Activated naive CD8-positive, alpha-beta T cell treated with anti-CD3 and anti-CD28 coated beads, Interleukin-2, amount 10 ng/mL, durations not matched to agents 7 days and 5 days (primary cell): ENCODE measurements at places on chromosomes 1 and 21. TPM values are rescaled to one million over a fixed set of nuclear protein-coding genes. Genes with fewer than 3 reads are reported as not detected.
A peak's percentile ranks its signal among the peaks of the same experiment; 100 is the strongest.

Gene ATP1A4
- not detected for total RNA-seq

Gene ANGPTL3
- not detected for total RNA-seq

Gene PEX14
- total RNA-seq: 21.6 TPM

Gene CFHR2
- total RNA-seq: not detected

- peaks cover 3% of the 10 kb centered on the region for H3K27me3 ChIP-seq
- DNase-seq: peak; percentile 53
- peak overlapping the region; percentile 81 for H3K27ac ChIP-seq
- peak overlapping the region; percentile 55 for H3K4me3 ChIP-seq
These were observed 53.9 kb upstream of the TIAM1 start for GRCh38 chr21:31397939-31398338.

GRCh38 chr1:5847013-5847659, 145.1 kb downstream of the NPHP4 start:
- H3K4me3 ChIP-seq: no peak overlapping the region
- H3K27ac ChIP-seq: no peak overlapping the region
- H3K4me1 ChIP-seq: no peaks in the 10 kb centered on the region
- no peaks in the 10 kb centered on the region for H3K36me3 ChIP-seq

- no peak for DNase-seq
- no peak overlapping the region for H3K27ac ChIP-seq
- H3K4me1 ChIP-seq: no peaks in the 10 kb centered on the region
These were observed 77.0 kb downstream of the CTH start for GRCh38 chr1:70487910-70488665.

DNA sequence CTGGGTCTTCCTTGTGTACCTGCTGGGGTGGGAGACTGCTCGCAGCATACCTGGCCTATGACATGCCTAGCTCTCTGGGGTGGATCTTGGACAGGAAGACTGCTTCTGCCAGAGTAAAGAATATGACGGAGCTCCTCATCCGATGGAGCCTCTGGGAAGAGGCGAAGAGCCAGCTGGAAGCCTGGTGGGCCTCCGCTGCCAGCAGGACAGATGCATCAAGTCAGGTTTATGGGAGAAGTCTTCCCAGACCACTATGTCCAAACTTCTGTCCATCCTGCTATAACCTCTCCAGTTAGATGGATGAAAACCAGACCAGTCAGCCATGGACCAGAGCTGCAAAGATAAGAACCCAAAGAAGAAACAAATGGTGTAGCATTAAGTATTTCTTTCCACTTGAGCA, 27.7 kb upstream of the NGF start:
- no peak overlapping the region for H3K27ac ChIP-seq
- H3K4me1 ChIP-seq: no peaks in the 10 kb centered on the region
- no peak overlapping the region for H3K4me3 ChIP-seq
- DNase-seq: no peak
- no peaks in the 10 kb centered on the region for H3K36me3 ChIP-seq

DNA sequence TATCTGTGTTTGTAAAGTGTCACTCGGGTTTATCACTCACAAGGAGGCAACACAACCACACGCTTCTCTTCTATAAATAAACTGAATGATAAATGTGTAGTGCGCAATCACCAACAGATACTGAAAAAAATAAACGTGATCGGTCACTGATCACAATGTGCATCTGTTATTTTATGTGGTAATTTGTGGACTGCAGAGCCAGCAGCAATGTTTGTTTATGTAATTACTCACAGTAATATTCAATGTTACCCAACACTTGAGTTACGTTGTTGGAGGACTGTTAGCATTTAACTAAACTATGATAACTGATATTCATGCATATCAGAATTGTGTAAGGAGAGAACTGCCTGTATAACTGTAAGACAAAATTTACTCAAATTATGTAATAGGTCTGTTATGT, 129.6 kb downstream of the USH2A start:
- H3K27ac ChIP-seq: no peak overlapping the region
- H3K36me3 ChIP-seq: no peaks in the 10 kb centered on the region
- no peaks in the 10 kb centered on the region for H3K4me1 ChIP-seq
- H3K4me3 ChIP-seq: no peak overlapping the region

DNA sequence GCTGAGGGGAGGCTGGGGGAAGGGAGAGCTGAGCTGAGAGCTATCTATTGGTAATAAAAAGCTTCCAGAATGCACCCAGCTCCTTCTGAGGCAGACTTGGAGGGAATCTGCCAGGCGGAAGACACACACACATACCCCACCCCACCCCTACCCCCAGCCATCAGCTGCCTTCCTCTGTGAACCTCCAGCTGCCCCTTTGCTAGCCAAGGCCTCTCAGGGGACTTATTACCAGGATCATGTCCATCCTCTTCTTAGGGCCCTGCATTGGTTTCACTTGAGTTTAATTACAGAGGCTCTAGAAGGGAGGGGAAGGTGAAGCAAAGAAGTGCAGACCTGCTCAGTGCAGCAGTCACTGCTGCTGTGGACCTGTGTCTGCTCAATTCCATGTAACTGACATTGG, 156.4 kb downstream of the OMA1 start:
- H3K4me3 ChIP-seq: no peak overlapping the region
- peaks cover 3% of the 10 kb centered on the region for H3K4me1 ChIP-seq
- H3K27me3 ChIP-seq: no peaks in the 10 kb centered on the region
- H3K27ac ChIP-seq: no peak overlapping the region
- no peaks in the 10 kb centered on the region for H3K36me3 ChIP-seq

- no peaks in the 10 kb centered on the region for H3K36me3 ChIP-seq
- no peaks in the 10 kb centered on the region for H3K4me1 ChIP-seq
- DNase-seq: no peak
These were observed 165.6 kb downstream of the PLPP3 start for GRCh38 chr1:56413671-56414199.

- peak overlapping the region; percentile 93 for H3K27ac ChIP-seq
- H3K4me3 ChIP-seq: peak overlapping the region; percentile 92
- H3K36me3 ChIP-seq: peaks cover 4% of the 10 kb centered on the region
- no peak for DNase-seq
- H3K4me1 ChIP-seq: peaks cover 28% of the 10 kb centered on the region
- H3K27me3 ChIP-seq: peaks cover 9% of the 10 kb centered on the region
These were observed 441 bp downstream of the PPT1 start for GRCh38 chr1:40096646-40096976.

- no peak for DNase-seq
- peak overlapping the region; percentile 78 for H3K27ac ChIP-seq
- H3K27me3 ChIP-seq: peaks cover 21% of the 10 kb centered on the region
- H3K4me1 ChIP-seq: peaks cover 69% of the 10 kb centered on the region
- peak overlapping the region; percentile 82 for H3K4me3 ChIP-seq
- H3K36me3 ChIP-seq: peaks cover 5% of the 10 kb centered on the region
These were observed 5.1 kb downstream of the IFFO2 start for GRCh38 chr1:18951416-18951815.
